GM12892 (cell line): ENCODE measurements at places on chromosomes 7 and 10.

DNA sequence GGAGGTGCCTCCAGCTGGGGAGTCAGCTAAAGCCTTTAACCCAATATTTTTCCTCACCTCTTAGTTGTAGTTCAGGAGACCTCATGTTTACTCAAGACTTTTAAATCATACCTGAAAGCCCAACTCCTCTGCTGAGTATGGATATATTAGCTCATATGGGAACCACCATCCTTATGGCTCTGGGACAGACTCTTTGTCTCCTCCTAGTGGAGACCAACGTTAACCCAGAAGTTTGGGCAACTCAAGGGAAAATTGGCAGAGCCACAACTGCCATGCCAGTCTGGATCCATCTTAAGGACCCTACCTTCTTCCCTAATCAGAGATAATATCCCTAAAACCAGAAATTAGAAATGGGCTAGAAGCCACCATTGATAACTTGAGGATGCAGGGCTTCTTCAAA lies 80.8 kb downstream of the TMEM106B start:
- DNase-seq = no peak

- DNase-seq = no peak
Observed at GRCh38 chr10:34723750-34724149, 91.3 kb downstream of the PARD3 start.

GRCh38 chr7:16078076-16078952 lies 343.0 kb downstream of the CRPPA start:
- no peak for DNase-seq

GRCh38 chr7:97418312-97418711 lies 300.8 kb downstream of the SDHAF3 start:
- DNase-seq = no peak

GRCh38 chr7:74115326-74115725 lies 31.7 kb downstream of the LIMK1 start:
- no peak for DNase-seq

DNA sequence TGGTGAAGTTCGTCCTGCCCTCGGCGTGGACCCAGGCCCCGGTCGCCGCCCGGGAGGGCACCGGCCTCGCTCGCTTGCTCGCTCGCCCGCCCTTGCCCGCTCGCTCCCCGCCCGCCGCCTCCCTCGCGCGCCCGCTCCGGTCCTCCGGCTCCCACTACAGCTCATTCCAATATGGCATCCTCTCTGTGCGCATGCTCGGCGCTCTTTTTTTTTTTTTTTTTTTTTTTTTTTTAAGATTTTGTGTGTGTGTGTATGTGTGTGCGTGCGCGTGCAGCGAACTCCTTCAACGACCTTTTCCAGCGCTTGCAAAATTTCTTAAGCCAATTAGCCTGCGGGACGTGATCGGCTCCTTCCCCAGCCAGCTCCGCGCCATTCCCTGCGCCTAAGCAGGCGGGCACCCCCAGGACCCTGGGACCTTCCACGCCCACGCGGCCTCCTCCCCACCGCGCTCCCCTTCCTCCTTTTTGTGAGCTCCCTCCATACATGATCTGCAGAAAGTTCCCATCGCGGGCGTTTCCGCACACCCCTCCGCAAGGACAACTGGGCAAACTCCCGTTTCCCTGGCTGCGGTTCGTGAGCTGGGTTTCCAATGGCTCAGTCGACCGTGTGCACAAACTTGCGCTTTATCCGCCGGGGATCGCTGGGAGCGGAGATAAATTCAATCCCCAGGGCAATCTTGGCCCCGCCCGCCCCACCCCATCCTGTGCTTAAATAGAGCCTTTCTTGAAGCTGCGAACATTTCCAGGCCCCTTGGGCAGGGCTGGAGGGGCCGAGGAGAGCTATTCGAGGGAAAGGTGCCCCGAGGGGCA lies at the start of gene SFMBT2:
Gene SFMBT2, minus strand, starts transcription at position 173 of the 809 bp plus-strand sequence. CDS start 29,136 bp downstream, outside the sequence.
- peak; percentile 68 for DNase-seq

DNA sequence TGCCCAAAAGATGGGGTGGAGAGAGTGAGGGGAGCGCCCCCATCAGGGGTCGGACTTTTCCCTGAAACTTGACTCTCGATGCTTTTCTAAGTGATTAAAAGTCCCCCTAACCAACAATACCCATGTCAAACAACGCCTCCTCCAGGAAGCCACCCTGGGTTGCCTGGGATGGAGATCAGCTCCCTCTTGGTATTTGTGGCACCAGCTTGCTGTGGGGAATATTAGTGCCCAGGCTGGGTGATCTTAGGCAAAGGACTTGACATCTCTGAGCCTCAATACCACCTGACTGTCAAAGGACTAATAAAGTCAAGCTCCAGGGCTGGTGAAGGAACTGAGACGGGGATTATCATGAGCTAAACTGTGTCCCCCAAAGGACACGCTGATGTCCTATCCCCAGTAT lies 18.2 kb upstream of the ELFN1 start:
- DNase-seq = no peak

- DNase-seq = no peak
Observed at GRCh38 chr7:40200791-40201190, 66.0 kb downstream of the SUGCT start.

GRCh38 chr10:119852822-119853221 lies 19.8 kb downstream of the MCMBP start:
- no peak for DNase-seq

DNA sequence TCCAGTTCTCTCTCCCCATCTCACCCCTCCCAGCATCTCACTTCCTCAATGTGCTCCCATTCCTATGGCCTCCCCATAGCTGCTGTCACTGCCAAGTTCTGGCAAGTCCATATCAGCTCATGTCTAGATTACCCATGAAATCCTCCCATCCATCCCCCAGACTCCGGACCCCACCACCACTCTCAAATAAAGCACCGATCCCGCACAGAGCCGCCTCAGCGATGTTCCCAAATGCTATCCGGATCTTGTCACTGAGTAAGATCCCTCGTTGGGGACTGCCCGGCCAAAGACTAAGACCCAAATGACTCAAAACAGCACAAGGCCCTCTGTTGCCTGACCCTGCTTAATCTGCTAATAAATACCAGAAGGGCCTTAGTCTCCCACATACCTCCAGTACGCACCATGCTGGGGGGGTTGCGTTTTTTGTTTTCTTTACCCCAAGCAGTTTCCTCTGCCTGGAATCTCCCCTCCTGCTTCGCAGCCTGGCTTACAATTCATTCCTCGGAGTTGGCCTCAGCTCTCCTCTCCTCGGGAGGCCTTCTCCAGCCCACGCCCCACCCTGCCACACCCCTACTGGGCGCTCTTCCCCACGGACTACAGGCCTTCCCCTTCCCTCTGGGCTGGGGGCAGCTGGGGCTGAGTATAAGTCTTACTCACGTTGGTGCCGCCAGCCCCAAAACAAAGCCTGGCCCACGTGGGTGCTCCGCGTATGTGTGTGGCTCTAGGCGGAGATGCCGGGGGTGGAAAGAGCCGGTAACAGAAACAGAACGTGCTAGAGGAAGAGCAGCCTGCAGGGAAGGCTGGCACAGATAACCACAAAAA lies 1.8 kb upstream of the DUSP5 start:
- DNase-seq = no peak

- no peak for DNase-seq
Observed at GRCh38 chr10:19549503-19549902, 266.7 kb upstream of the PLXDC2 start.

GRCh38 chr7:116632384-116632783 lies 39.6 kb upstream of the MET start:
- no peak for DNase-seq

DNA sequence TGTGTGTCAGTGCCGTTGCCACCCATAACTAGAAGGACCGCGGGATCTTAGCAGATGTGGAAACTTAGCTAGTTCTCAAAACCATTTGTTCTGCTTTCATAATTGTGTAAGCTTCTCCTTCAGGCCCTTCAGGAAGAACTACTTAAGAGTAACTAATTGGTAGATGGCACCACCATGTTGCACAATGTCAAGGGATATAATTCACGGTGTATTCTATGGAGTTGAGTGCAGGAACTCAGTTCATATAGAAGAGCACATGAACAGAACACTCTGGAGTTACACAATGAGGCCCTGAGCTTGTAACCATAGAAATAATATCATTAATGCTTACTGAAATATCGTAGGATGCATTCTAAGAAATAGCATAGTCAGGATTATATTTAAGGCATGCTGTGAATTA lies 126.5 kb upstream of the GAD2 start:
- no peak for DNase-seq

DNA sequence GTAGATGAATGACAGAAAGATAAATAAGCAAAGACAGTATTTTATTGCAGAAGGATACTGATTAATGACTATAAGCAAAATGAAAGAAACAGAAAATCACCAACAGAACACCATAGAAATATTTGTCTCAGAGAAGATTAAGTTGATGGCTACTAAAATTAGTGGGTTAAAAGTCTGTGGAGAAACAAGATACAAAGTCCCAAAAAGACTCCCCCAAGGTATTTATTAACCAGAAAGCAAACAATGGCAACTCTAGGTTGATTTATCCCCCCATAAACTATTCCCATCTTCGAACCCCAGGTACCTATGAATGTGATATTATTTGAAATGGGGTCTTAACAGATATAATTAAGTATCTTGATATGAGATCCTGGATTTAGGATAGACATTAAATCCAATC lies 1104.5 kb upstream of the PHF14 start:
- DNase-seq = no peak

GRCh38 chr7:66301249-66301648 lies 96.1 kb downstream of the TPST1 start:
- no peak for DNase-seq

GRCh38 chr10:98391065-98391464 lies 23.9 kb downstream of the PYROXD2 start:
- DNase-seq = no peak

- no peak for DNase-seq
Observed at GRCh38 chr10:23717913-23718312, 279.0 kb downstream of the OTUD1 start.

- DNase-seq = no peak
Observed at GRCh38 chr10:110843796-110844616, 27.7 kb upstream of the PDCD4 start.

- no peak for DNase-seq
Observed at GRCh38 chr7:101816595-101817470, 593 bp upstream of the CUX1 start.

GRCh38 chr7:32117837-32118236 lies 47.6 kb upstream of the PDE1C start:
- DNase-seq = no peak

DNA sequence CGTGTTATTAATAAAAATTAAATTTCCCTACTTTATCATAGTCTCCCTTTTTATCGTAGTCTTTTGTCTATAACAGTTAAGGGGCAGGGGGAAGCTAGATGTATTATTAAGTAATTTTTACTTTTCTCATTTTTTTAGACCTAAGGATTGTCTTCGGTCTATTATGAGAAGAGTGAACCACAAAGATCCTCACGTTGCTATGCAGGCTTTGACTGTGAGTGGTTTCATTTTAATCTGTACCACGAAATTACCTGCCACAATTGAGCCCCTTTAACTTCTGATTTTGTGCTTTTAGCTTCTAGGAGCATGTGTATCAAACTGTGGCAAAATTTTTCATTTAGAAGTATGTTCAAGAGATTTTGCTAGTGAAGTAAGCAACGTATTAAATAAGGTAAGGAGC lies 40.6 kb downstream of the STAM start:
- no peak for DNase-seq

GRCh38 chr10:99993701-99994689 lies 15.8 kb downstream of the DNMBP start:
- peak; percentile 45 for DNase-seq

GRCh38 chr7:151316896-151317295 lies 24.7 kb upstream of the NUB1 start:
- DNase-seq = no peak

DNA sequence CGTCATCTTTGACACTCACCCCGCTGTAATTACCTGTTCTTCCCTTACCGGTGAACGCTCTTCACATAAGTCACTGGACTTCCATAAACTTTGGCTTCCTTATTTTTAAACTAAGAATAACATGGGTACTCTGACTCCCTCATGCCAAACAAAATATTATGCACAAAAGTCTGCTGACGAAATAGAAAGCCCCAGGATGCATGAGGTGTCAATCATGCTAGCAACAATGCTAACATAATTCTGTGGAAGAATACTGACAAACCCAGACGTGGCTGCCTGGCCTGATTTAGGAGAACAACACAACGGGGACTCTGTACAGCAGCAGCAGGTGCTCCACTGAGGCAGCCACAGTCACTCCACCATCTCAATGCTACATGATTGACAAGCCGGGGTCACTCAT lies 137.5 kb downstream of the CCDC71L start:
- no peak for DNase-seq

- DNase-seq = no peak
Observed at GRCh38 chr10:113569576-113569975, 16.7 kb downstream of the HABP2 start.

- no peak for DNase-seq
Observed at GRCh38 chr7:106911959-106912358, 46.9 kb downstream of the PIK3CG start.

DNA sequence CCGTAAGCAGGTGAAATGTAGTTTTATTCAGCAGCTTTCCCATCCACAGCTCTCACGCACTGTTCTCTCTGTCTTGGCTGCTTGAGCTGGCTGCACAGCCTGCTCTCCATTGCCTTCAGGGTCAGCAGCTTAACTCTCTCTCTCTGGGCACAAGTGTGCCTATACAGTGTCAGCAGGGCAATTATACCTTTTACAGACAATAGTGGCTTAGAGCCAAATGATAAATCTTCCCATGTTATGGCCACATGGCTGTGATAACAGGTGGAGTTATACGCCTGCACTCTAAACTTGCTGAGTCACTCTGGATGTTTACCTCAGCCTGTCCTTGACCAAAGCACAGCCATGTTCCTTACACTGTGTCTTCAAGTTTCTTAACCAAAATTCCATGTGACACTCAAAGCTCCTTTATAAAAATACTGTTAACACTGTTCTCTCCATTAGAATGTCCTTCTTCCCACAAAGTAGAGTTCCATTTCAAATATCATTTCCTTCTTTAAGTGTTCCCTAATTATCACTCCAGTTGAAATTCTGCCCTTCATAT lies 6.1 kb downstream of the RNF133 start:
- no peak for DNase-seq

DNA sequence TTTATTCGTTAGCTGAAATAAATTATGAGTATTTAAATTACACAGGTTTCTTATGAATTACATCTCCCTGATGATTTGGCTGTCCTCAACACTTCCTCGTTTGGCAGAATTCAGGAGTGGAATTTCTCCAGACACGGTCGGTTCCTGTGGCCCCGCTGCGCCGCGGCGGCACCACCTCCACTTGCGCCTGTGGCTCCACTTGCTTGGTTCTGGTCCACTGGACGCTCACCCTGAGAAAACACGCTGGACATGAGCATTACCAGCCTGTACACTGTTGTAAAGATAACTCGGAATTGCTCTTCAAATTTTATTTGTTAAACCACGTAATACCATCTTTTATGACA lies 85.3 kb downstream of the ZNF33B start:
- DNase-seq = no peak

DNA sequence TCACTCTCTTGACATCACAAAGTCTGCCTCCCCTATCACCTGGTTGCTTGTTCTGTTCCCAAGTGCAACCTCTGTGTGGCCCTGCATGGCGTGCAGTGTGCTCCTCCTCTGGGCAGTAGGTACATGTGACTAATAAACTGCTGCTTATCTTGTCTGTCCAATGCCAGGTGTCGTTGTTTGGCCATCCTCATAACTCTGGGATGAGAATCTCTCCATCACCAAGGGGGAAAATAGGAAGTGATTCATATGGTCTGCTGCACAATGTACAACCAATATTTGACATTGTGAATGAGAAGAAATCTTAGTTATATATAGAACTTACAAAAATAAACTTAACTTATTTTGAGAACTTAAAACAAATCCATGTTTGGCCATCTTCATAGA lies 135.2 kb downstream of the INHBA start:
- DNase-seq = no peak
